ENCODE measurements at places on chromosomes 16 and 17.

DNA sequence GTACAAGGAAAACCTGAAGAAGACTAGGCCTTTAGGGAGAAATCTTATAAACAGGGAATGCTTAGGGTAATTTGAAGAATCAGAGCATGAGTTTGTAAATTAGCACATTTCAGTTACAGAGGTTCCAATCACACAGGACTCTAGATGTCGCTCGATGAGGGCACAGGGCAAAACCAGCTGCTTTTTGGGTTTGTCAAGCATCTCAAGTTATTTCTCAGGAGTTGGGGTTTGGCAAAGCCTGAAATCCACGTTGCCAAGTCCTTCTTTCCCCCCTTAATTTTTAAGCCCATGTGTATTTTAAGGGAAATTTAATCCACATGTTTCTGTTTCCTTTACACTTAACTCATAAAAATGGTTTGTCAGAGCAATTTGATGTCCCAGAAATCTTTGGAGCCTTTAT is 146.9 kb downstream of the ANKFN1 start:
- DNase-seq = no peak

DNA sequence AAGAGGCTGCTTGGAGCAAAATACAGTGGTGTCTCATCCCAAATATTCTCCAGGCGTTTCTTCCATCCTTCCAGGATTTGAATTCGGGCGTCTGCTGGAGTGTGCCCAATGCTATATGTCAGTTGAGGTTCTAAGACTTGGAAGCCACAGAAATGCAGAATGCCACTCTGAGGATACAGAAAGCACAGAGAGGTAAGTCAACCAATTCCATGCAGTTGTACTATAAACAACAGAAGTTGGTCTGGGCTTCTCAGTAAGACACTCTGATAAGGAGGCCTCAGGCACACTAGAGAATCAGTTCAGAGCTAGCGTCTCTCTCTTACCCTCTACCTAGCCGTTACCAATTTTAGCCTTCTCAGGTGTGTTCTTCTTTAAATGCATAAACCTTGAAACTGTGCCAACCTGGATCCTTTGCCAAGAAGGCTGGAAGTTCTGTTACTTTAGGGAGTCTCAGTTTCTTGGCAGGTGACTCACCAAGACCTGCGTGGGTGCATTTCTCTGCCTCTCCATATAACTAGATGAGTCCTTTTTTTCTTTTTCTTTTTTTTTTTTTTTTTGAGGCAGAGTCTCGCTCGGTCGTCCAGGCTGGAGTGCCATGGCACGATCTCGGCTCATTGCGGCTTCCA is 15.1 kb downstream of the NQO1 start:
- peak; percentile 81 for DNase-seq

DNA sequence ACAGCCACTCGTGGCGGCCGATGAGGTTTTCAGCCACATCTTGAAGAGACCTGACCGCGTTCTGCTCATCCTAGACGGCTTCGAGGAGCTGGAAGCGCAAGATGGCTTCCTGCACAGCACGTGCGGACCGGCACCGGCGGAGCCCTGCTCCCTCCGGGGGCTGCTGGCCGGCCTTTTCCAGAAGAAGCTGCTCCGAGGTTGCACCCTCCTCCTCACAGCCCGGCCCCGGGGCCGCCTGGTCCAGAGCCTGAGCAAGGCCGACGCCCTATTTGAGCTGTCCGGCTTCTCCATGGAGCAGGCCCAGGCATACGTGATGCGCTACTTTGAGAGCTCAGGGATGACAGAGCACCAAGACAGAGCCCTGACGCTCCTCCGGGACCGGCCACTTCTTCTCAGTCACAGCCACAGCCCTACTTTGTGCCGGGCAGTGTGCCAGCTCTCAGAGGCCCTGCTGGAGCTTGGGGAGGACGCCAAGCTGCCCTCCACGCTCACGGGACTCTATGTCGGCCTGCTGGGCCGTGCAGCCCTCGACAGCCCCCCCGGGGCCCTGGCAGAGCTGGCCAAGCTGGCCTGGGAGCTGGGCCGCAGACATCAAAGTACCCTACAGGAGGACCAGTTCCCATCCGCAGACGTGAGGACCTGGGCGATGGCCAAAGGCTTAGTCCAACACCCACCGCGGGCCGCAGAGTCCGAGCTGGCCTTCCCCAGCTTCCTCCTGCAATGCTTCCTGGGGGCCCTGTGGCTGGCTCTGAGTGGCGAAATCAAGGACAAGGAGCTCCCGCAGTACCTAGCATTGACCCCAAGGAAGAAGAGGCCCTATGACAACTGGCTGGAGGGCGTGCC is 30.1 kb downstream of the CIITA start:
- no peak for DNase-seq

DNA sequence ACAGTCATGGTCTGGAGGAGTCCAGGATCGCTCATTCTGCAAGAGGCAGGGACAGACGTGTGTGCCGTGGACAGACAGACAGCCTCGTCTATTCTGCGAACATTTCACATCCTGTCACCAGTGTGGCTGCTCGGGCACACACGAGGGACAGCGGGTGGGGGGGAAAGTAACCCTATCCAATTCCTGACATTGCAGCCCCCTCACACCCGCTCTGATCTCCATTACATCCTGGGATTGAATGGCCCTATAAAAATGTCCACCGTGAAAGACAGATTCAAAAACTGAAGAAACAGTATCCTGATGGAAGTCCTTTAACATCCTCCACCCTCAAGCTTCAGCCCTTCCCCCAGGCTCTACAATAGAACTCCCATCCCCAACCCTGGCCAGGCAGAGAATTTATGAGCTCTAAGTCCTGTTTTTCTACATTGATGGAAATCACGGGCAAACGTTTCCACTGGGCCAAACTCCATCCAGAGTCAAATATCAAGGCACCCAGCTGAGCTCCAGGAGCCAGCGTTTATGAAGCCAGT is 39.4 kb downstream of the HS3ST3A1 start:
- DNase-seq = peak; percentile 95

- no peak for DNase-seq
Observed at GRCh38 chr17:20133517-20133916, 124.4 kb downstream of the SPECC1 start.

DNA sequence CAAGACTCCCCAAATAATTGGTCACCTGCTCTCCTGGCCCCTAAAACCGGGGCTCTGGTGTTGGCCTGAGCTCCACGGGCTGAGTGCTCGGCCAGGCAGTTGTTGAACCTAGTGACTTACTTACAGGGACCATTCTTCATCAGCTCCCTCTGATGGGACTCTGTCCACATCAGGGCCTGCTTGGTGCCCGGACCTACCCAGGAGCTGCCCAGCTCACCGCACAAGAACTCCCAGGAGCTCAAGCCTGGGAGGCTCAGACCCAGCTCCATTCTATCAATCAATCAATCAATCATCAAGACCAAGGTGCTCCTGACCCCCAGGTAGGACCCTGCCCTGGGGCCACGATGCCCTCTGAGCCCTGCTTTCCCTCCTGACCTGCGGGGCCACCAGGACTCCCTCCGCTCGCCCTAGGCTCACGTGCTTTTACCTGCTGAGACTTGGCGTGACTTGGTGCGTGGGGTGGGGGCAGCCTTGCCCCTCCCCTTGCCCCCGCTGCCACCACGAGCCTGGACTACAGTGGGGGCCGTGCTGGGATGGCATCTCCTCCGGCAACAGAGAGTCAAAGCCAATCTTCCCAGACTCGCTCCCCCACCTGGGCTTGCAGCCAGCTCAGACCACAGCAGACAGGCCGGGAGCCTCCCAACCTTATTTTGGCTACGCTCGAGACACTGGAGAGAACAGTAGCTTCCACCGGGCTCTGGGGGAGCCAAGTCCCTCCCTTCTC is 15.7 kb downstream of the IL34 start:
- no peak for DNase-seq

GRCh38 chr16:1430759-1431496 is at the start of gene PERCC1:
PERCC1 (plus strand) TSS chr16:1431078; CDS start chr16:1432594, 1,516 bp downstream.
- no peak for DNase-seq

- DNase-seq = no peak
Observed at GRCh38 chr16:48562475-48562874, 47.5 kb downstream of the N4BP1 start.

DNA sequence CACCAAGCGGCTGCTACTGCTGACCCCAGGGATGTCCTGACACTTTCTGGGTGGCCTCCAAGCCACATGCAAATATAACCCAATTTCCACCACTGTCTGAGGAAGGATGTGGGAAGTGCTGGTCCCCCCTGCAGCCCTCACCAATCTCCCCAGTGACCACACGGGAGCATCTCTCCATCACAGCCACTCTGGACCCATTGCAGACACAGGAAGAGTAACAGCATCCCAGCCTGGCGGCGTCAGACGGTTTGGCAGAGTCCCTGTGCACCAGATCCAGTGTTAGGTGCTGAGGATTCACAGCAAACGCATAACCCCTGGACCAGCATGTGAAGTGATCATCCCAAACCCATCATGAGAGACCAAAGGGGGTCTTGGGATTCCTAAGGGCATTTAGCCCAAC is 163.7 kb upstream of the TNRC6C start:
- DNase-seq = no peak

DNA sequence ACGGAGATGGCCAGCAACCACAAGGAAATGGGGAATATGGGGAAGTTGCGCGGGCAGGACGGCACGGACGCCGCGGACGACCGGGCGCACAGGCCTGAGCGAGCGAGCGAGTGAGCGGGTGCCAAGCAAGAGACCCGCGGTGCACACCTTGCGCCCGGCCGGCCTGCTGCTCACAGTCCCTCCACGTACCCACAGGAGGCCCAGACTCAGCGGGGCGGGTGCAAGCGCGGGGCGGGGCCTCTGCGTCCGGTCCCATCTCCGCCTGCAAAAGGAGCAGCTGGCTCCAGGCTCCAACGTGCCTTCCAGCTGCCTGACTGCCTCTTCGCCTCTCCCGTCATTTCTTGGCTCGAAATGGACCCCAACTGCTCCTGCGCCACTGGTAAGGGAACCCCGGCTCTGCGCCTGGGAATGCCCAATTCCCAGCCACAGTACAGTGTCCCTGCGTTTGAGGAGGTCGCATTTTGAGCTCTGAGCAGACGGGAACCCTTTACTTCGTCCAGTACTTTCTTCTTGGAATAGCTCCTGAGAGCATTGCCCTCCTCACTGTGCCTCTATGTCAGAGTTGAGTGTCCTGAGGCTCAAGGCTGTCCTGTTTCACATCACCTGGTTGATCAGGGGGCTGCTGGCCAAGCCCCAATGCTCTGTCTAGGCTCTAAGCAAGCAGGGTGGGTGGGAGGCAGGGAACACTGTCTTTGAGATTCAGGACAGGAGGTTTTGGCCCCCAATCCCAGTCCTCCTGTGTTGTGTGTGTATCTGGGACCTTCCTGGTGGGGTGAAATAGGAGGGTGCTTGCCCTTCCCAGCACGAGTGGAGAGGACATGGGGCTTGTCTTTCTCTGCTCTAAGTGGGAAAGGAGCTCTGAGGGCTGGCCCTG is 8.1 kb upstream of the MT1E start:
- DNase-seq = peak; percentile 69

GRCh38 chr16:2486645-2487516 is 12.0 kb downstream of the TBC1D24 start:
- DNase-seq = no peak

DNA sequence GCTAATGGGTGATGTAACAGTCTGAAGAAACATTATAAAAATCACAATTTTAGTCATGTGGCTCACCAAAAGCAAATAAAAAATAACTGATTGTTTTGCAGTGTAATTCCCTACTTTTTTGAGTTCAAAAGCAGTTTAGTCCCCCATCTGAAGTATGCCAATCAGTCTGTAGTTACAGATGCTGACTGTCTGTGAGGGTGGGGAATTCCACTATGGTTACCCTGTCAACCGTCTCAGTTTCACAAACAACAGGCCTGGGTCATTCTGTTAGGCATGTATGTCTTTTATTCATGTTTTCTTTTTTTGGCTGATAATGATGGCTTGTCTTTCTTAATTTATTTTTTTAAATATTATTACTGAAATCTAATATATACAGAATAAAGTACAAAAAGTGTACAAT is 69.3 kb downstream of the STXBP4 start:
- DNase-seq = no peak

GRCh38 chr17:1126801-1127550 is 52.8 kb downstream of the ABR start:
- DNase-seq = no peak

- DNase-seq = no peak
Observed at GRCh38 chr17:67433248-67433924, 56.3 kb downstream of the PITPNC1 start.

DNA sequence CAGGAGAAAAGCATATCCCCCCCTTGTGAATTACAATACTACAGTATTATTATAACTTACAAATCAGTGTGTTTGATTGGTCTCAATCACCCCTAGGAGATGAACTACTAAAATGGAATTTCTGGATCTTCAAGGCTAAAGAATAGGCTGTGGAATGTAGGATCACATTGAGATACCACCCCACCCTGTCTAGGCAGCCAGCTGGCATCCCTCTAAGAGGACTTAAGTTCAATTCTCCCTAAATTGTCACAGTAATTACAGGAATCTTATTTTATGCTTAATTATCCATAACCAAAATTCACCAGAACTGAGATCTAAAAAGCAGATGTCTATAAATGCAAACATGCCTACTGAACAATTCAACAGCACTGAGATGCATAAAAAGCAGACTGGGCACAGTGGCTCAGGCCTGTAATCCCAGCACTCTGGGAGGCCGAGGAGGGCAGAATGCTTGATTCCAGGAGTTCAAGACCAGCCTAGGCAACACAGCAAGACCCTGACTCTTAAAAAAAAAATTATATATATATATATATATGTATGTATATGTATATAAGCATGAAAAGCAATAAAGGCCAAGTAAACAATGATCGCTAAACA is 12.0 kb downstream of the AP1G1 start:
- no peak for DNase-seq

GRCh38 chr17:3641717-3642486 is 5.3 kb downstream of the CTNS start:
- DNase-seq = no peak

DNA sequence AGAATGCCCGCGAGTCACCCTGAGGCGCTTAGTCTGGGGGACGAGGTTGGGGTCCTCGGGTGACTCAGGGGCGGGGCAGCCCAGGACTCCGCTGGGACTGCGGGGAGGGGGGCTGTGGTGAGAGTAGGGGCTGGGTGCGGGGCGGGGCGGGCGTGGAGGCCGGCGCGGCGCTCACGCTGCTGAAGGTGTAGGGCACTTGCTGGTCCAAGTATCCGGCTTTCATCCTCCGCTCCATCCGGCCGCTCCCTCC is 832 bp downstream of the ETV4 start:
- peak; percentile 77 for DNase-seq

DNA sequence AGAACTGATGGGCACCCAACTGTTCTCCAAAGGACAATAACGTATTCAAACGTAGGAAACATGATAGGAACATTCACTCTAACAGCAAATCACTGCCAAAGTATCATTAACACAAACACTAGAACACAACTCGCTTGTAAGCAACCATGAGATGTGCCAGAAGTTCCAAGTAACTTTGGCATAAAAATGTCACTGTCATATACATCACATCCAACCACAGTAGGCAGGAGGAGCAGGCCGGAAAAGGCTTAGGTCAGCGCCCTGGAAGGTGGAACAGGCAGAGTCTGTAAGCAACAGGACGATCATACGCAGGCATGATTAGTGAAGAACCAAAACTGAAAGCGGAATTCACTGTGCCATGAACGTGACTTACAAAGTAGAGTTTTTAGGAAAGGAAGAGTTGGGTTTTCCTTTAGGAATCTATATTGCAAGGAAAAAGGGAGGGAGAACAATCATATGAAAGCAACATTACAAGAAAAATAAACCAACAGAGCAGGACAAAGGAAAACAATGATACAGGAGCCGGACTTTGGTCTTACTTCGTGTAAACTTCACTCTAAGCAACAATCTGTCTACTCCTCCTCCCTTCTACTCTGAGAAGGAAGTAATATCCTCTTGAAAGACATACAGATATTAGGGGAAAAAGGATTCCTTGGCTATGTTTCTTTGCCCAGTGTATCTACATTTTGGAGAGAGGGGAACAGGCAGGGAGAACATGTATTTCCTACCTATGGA is 52.3 kb downstream of the YWHAE start:
- DNase-seq = no peak

Measured in ELR (cell line).